ENCODE measurements at places on chromosomes 4 and X.
A peak's percentile ranks its signal among the peaks of the same experiment; 100 is the strongest.

GRCh38 chr4:90078440-90078839 is 48.8 kb upstream of the CCSER1 start:
- no peak for DNase-seq

GRCh38 chr4:158913766-158914165 is 144.9 kb downstream of the FNIP2 start:
- DNase-seq: no peak

- DNase-seq: peak; percentile 32
These were observed at the start of gene BEX3 for GRCh38 chrX:103376118-103376978. BEX3 (plus strand) TSS chrX:103376538; CDS start chrX:103377522, 984 bp downstream.

DNA sequence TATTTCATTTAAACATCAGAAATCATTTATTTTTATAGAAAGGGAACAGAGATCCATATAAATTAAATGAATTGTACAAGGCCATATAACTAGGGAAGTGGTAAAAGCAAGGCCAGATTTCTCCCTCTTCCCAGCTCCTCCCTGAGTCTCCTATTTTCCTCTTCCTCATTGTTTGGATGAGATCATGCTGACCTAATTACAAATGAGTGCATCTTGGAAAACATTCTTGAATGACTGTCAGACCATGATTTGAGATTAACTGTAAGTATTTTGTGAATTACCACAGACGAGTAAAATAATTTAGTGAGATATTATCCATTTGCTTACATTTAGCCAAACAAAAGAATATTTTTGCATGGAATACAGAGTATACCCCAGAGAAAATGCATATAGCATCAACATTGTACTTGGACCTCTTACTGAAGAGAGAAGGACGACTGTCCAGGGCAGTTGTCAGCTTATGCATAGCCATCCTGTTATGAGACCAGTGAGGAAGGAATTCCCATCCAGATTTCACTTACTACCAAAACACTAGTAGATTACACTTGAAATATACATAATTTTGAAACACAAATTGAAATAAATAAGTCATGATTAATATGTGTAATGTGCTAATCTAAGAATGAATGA is 47.3 kb downstream of the SLAIN2 start:
- no peak for DNase-seq

DNA sequence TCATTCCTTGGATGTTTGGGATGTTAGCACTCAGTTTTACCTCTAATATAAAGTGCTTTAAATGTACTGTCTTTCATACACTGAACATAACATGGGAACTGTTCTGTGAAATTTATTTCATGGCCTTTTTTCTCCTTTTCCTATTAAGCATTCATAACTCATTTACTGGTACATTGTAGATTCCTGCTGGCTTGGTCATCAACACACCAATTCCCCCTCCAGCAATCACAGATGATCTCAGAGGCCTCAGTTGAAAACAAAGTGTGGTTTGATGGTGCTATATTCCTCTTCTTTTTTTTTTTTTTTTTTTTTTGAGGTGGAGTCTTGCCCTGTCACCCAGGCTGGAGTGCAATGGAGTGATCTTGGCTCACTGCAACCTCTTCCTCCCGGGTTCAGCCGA is 61.9 kb upstream of the FAM47B start:
- DNase-seq: no peak

GRCh38 chr4:63155561-63155960 is 1253.7 kb downstream of the TECRL start:
- DNase-seq: no peak
